ENCODE measurements at places on chromosomes 12 and 14.

DNA sequence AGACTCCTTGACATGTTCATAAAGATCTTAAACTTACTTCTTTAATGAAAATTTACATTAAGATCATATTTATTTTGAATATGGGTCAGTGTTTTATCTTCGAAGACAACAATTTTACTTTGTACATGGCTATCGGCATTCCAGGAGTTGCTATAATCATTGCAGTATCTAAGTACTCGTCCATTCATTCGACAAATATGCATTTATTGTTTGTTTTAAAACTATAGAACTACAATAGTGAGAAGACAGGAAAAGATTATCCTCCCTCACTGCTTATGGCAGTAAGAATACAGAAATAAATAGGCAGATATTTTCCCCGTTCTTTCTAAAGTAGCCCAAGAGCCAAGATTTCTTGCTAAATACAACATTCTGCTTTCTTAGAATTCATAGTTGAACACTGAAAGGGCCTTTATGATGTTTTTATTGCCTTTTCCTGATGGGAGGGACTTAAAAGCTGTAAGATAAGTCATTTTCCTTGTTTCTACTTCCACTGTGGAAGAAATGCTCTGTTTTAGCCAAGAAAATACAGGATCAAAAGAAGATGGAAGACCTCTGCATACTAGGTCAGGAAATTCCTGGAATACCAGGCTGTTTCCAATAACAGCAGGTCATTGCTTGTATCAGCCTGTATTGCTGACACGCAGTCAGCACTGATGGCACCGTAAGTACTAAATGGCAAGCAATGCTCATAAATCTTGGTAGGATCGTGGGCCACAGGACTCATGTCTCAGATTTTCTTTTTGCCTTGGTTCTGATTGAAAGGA is 521.0 kb upstream of the ATP2B1 start:
- DNase-seq = no peak

DNA sequence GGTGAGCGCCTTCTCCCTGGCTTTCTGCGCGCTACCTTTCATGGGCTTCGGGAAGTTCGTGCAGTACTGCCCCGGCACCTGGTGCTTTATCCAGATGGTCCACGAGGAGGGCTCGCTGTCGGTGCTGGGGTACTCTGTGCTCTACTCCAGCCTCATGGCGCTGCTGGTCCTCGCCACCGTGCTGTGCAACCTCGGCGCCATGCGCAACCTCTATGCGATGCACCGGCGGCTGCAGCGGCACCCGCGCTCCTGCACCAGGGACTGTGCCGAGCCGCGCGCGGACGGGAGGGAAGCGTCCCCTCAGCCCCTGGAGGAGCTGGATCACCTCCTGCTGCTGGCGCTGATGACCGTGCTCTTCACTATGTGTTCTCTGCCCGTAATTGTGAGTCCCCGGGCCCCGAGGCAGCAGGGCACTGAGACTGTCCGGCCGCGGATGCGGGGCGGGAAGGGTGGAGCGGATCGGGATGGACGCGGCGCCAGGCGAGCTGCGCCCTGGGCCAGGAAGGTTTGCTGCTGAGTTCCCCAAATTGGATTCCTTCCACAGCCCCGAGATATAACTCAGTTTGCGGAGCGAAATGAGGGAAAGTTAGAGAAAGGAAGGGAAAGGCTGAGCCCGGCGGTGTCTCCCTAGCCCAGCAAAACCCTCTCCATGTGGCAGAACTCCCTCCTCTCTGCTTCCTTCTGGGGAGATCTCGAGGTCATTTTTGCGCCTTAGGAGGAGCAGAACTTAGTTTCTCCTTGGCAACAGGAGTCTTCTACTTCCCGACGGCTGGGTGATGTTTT is 972 bp downstream of the PTGDR start:
- peak; percentile 4 for DNase-seq

GRCh38 chr14:104942586-104942985 is 17.9 kb downstream of the PLD4 start:
- no peak for DNase-seq

GRCh38 chr12:132446633-132447326 is 43.2 kb upstream of the FBRSL1 start:
- DNase-seq = no peak

- no peak for DNase-seq
Observed at GRCh38 chr12:130880411-130880885, 8.6 kb downstream of the RAN start.

DNA sequence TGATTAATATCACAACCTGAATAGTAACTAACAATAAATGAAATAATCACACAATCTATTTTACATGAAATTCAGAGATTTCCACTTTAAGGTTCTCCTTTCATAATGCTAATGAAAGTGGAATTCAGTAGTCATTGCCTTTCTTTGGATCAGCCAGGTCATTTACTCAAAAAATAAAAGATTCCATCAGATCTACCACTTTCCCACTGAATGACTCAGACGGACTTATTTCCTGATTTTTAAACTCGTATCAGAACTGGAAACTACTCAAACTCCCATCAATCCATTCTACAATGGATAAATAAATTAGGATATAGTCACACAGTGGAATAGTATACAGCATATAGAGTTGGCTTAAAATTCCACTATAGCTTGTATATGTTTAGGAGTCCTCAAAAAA is 237.1 kb downstream of the MED13L start:
- no peak for DNase-seq

DNA sequence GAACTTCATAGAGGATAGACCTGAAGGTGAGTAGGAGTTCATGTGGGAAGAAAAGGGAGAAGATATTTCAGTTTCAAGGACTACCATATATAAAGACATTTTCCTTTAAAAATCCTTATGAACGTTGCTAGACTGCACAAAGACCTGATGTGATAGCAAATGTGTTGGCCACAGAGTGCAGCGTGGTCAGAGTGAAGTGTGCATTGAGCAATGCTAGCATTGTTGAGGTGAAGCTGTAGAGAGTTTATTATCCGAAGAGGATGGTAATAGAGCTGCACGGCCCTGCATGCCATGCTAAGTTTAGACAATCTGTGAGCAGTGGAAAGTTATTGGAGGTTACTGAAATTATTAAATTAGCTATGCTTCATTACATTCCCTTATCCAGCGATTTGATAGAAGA is 413.0 kb downstream of the CCDC91 start:
- no peak for DNase-seq

DNA sequence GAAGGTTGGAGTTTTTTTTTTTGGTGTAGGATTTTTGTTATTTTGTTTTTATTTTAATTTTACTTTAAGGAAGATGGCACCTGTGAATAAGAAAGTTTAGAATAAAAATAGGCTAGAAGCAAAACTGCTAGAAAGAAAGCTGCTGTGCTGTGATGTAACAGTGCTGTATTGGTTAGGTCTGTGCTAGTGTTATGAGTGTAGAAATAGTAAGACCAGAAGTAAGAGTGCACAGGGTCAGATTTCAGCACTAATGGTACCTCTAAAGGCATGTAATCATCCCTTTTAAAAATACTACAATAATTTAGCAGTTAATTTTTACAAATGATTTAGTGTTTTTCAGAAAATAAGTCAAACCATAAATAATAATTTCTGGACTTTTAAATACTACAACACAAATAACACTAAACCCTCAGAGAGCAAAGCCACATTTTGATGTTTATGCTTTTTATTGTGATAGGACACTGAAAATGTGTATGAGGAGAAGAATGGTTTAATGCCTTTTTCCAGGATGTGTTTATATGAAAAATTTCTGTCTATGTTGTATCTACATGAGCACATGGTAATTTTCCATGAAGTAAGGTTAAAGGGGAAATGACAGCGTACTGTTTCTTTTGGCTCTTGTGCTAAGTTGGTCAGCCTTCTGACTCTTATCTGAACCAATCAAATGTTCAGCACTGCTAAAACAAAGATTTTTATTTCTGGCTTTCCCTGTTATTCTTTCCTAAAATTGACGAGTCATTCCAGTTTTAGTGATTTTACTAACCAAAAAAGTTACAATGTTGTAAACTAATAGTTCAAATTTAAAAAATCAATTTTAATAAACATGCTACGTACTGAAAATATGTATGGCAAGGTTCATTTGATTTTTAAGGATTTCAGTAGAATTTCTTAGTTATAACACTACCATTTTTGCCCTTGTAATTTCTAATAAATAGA is 96.1 kb downstream of the PPHLN1 start:
- no peak for DNase-seq

GRCh38 chr12:106342397-106343213 is 14.9 kb upstream of the POLR3B start:
- no peak for DNase-seq
